Activated T-cell treated with anti-CD3 and anti-CD28 coated beads, Interleukin-2, amount 50 U/mL, for 4 hours (primary cell): ENCODE measurements at places on chromosomes 5 and 9. TPM values are rescaled to one million over a fixed set of nuclear protein-coding genes. Genes with fewer than 3 reads are reported as not detected.

- no peak for DNase-seq
These were observed 76.3 kb downstream of the MED10 start for GRCh38 chr5:6302075-6302474.

GRCh38 chr9:112268413-112268812, 65.0 kb downstream of the PTBP3 start:
- no peak for DNase-seq

DNA sequence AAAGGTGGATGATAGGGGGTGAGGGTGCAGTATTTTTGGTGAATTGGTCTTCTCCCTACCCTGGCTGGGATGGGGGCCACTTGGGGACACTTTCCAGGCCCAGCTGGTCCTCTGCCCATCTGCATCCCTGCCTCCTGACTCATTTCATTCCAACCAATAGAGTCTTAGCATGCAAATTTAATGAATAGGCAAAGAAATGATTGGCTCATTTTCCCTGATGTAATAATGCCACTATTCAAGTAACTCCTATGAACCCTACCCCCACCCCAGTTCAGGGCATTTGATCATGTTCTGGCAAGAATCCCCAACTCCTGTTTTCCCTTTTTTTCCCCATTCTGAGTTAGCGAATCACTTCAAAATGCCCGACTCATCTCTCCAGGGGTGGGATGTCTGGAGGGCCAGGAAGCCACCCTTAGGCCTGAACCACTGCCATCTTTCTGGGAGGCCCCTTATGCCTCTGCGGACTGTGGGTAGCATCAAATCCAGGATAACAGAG, 56.7 kb downstream of the PCDH1 start:
- no peak for DNase-seq

GRCh38 chr9:2155966-2156365, 140.8 kb downstream of the SMARCA2 start:
- DNase-seq: no peak

DMRT2 gene
- total RNA-seq: not detected

SVEP1 gene
- 0.03 TPM for total RNA-seq

SARDH gene
- 3.6 TPM for total RNA-seq

VLDLR gene
- 1.5 TPM for total RNA-seq
